ENCODE measurements at places on chromosomes 3 and 15. TPM values are rescaled to one million over a fixed set of nuclear protein-coding genes. Genes with fewer than 3 reads are reported as not detected.
A peak's percentile ranks its signal among the peaks of the same experiment; 100 is the strongest.

DNA sequence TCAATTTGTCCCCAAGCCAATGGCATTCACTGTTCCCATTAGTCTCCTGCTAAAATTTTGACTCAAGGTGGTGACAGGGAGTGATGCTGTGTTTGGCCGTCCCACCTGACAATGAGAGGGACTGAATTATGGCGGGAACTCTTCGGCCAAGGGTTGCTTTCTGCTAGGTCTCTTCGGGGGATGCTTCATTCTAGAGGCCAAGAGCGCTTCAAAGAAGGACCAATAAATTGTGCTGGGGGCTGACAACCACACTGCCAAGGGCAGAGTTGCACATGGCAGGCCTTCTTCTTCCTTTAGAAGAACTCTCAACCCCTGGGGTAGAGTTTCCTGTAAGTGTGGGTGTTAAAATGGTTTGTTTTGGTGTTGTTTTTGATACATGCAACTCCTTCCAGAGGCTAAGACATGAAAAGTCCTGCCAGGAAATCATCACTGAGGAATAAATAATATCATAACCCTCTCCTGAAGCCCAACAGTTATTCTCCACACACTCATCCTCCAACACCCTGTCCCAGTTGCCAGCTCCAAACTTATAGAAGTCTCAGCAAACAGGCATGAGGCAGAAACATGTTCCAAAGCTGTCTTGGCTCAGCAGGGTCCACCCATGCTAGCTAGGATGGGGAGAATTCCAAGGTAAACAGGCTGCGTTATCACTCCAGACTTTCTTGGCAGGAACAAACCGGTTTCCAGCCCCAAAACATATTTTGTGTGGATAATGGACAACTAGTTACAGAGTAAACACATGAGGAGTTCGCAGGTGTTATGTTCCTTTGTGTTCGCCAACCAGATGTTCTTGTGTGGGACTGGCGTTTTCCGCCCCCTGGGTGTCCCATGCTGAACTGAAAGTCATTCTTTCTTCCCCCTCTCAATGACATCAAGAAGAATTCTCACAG is 396.7 kb upstream of the RGMA start:
- no peak for DNase-seq

GRCh38 chr15:98668566-98669308 is 20.4 kb downstream of the IGF1R start:
- DNase-seq: peak; percentile 80

GRCh38 chr15:45265506-45265905 is 13.5 kb downstream of the SLC28A2 start:
- DNase-seq: no peak

DNA sequence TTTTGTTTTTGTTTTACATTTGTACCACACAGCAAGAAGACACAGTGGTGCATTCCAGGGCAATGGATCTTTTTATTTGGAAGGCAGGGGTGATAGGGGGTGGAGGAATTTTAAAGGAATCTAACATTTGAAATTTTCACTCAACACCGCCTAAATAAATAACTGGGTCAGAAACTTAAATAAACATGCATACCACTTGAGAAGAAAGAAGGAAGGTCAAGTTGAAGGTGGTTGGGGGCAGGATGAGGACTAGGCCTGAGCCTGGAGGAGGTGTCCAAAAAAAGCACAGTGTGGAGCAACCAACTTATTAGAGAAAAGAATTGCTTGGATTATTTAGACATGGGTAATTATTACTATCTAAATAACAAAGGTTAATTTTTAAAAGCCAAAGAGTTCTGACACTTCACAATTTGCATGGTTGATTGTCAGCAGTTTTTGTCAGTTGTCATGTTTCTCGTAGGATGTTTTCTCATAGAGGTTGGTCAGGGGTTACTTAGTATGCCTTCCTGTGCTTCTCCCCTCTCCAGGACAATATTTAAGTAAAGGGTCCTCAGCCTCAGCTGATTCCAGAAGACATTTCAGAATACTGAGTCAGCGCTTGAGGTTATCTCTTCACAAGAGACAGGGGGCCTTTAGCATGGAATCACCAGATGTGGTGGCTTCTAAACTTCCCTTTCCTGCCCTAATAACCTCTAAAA is 173.7 kb upstream of the SLC2A2 start:
- DNase-seq: no peak

GRCh38 chr3:20054549-20054987 is 14.3 kb downstream of the KAT2B start:
- peak; percentile 78 for DNase-seq

GRCh38 chr15:55799291-55800212 is 56.6 kb upstream of the PRTG start:
- DNase-seq: peak; percentile 52

DNA sequence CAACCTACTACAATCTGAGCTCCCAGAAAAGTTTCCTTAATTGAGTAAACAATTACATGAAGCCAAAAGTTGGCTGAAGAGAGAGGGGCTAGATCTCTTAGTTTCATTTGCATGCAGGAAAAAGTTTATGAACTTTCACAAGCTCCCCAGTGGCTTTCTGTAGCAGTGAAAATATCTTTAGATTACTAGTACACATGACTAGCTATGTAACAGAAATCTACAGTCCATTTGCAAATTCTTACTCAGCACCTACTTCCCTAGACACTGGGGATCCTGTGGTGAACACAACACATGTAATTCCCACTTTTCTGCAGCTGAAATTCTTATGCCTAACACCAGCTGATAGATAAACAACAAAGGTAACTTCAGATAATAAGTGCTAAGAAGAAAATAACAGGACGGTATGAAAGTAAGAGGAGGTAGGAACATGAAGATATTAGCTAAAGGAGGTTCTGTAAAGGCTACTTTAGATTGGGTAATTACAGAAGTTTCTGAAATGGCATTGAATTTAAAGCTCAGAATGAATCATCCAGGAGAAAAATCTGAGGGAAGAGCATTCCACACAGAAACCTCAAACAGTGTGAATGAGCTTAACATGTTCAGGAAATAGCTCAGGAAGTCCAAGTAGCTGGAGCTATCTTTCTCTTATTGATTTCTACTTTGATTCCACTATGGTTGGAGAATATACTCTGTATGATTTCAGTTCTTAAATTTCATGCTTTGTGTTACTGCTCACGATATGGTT is 204.8 kb downstream of the MAGI1 start:
- DNase-seq: peak; percentile 80

DNA sequence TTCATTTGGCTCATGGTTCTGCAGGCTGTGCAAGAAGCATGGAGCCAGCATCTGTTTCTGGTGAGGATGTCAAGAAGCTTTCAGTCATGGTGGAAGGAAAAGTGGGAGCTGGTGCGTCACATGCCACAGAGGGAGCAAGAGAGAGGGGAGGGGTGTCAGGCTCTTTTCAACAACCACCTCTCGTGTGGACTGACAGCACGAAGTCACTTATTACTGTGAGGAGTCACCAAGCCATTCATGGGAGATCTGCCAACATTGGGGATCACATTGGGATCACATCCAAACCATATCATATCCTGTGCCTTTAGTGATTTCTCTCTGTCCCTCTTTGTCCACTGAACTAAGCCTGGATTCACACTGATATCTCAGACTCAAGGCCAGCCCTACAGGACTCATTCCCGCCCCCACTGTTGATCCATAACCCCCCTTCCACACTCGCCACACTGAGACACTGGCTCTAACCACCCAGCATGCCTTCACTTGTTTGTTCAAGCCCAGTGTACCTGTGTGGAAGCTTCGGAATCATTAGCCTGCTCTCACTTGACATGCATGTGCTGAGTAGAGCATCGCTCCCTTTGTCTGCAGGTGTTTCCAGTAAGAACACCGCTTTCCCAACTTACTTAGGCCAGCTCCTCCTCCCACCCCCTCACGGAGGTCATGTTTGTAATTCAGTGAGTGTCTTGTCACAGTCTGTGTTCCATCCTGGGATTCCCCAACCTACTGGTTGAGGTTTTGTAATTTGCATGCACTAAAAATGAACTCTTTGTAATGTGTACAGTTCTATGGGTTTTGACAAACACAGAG is 132.2 kb downstream of the KLF13 start:
- peak; percentile 37 for DNase-seq

DNA sequence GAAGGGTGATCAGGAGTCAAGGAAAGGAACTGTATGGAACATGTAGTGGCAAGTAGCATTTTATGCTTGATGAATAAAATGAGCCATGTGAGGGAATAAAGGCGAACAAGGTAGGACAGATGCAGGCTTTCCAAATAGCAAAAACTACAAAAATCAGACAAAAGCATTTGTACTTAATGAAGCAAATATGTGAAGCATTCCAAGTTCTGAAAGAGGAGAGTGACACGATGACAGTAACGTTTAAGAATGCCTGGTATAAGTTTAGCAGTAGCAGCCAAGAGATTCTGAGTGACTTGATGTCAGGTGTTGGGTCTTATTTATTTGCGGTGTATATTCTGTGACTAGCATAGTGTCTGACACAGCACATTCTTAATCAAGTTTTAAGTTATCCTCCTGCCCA is 408.2 kb upstream of the RASGRP1 start:
- no peak for DNase-seq

DNA sequence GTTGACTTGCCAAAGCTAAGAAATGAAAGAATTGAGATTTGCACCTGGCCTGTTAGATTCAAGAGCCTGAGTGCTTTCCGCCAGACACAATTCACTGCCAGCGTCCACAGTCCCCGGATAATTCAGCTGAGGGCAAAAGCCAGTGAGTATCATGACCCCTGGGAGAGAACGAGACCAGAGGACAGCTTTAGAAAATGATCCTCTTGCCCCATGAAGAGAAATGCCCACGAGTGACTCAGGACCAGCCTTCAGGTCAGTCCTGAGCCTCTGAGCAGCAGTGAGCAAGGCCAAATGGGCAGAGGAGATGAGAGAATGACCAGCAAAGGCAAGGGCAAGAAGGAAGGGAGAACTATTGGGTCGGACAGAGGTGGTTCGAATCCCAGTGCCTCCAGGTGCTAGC is 273.5 kb downstream of the FAM43A start:
- no peak for DNase-seq

DNA sequence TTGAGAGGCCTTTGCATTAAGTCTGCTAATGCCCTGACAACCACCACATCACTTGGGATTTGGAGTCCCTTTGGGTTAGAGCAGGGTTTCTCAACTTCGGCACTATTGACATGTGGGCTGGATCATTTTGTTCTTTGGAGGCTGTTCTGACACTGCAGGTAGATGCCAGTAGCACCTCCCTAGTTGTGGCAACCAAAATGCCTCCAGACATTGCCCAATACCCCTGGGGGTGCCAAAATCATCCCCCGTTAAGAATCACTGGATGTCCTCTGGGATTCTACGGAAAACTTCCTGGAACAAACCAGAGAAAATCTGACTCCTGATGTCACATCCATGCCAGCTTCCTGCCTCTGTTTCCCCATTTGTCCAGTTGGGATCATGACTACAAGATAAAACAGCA is 37.2 kb upstream of the BLM start:
- no peak for DNase-seq

- DNase-seq: peak; percentile 1
Measured at GRCh38 chr3:103381296-103382079, 946.7 kb downstream of the ZPLD1 start.

DNA sequence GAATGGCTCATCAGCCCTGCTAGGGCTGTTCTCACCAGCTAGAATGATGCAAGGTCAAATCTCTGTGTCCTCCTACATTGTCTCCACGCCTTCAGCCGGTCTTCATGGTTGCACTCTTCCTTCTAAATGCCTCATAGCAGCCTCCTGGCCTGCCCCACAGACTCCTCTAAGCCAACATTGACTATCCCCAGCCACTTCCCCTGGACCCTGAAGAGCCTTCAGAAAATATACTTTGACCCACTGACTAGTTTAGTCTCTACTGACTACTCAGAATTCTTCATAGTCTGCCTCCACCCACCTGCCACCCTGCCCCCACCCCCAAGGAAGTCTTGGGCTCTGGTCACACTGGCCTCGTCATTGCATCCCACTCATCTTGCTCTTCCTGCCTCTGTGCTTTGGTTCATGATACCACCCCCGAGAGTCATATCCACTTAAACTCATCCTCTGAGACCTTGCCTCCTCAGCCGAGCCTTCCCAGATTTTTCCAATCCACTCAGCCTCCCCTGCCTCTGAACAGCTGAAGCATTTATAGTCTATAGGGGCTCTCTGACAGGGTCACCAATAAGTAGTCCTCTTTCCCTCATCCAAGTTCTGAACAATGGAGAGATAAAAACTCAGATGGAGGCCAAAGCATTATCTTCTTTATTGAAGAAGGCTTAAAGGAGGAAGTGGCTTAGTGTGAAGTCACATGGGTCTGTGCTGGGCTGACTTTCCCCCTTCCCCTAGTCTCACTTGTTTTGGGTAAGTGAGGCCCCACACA is 9.5 kb upstream of the DOCK3 start:
- no peak for DNase-seq

DNA sequence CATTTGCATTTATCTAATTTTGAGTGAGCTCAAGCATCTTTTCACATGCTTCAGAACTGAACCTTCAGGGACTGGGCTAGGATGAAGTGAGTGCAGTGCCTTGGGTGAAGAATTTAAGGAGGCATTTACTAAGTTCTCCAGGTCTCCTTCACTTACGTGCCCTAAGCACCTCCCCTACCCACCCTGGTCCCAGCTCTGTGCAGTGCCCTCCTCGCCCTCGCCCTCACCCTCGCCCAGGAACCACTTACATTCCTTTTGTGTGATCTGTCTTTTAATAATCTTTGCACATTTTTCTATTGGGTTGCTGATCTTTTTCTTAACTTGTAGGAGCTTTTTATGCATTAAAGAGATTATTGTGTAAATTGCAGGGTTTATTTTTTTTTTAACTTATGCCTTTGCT is 322.6 kb downstream of the THSD4 start:
- DNase-seq: no peak

DNA sequence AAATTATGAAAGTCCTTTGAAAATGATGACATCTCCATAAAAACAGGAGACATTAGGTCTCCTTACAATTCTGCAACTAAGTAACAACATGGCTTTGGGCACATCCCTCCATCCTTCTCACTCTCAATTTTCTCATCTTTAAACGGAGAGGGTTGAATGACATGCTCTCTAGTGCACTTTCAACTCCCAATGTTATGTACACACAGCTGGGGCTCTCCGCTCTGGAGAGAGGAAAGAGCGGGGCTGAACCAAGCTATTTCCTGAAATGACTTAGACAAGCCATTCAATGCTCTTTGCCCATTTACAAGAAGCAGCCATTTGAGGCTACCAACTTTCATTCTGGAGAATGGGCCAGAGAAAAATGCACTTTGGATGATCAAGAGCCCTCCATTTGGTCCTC is 144.2 kb upstream of the BNIP2 start:
- DNase-seq: no peak

The GOLGA6A gene
- not detected for total RNA-seq

The PRSS50 gene
- not detected for total RNA-seq

The ISLR gene
- total RNA-seq: under 0.01 TPM

The TIMP4 gene
- total RNA-seq: 0.56 TPM

Data from IMR-90 (cell line).